ENCODE measurements at places on chromosomes 5 and 9.
A peak's percentile ranks its signal among the peaks of the same experiment; 100 is the strongest.

GRCh38 chr5:34998058-34998789, 49.5 kb downstream of the AGXT2 start:
- DNase-seq = no peak

DNA sequence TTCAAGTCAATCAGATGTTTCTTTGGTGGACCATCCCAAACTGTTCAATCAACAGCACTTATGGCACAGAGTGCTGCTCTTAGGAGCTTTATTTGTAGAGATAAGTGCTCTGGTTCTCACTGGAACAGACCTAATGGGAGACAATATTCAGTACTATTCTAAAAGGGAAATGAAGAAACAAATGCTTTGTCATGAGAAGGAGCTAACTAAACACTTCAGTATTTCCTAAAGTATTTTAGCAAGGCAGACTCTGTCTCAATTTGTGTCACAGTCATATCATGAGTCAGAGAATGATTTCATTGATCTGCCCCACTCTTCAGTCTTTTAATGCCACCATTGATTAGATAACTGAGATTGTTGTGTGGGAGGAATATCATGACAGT, 175.3 kb downstream of the SLF1 start:
- DNase-seq = no peak

DNA sequence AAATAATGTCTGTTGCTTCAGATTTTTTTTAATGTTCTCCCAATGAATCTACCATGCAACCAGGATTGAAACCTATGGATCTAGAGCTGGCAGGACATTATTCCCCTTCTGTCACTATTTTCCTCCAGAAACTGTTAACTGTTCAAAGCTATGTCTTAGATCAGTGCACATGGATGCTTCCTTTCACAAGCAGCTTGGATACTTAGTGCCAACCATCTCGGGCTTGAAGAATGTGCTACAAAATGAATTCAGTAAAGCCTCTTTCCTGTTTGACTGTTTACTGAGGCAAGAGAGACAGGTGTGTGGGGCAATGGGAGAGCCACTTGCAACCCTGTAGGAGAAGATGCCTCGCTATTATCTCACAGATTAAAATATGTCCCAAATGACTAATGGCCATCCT, 774.8 kb downstream of the KCTD16 start:
- DNase-seq = no peak

DNA sequence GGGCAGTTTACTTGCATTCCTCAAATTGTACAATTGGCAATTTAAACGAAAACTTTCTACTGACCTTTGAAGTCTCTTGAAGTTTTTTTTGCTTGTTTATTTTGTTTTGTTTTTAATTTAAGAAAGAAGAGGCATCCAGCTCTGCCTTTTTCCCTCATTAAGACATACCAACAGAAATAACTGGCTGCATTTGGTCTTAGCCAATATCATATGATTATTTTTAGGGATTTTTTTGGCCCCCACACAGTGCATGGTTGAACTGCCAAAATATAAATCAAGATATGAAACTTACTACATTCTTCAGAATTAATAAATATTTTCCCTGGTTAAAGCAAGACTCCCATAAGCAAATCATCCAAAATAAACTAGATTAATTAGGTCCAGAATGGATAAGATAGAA, 79.4 kb downstream of the ALDH1A1 start:
- DNase-seq = no peak

GRCh38 chr5:87076931-87077330, 190.8 kb upstream of the RASA1 start:
- DNase-seq = no peak

DNA sequence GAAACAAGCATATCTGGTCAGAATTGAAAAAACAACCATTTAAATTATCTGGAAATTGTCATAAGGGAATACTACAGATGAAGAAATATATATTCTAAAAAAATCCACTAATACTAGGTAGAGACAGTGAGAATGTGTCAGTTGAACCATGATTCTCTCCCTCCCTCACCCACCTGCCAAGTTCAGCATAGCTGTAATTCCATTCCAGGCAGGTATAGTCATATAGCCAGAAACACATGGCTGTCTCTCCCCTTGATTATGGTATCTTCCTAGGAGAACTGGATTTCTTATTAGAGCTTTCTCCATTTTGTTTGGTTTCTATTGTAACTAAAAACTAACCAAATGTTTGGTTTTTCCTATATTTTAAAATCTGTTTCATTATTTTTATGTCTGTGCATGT, 509.2 kb downstream of the CDH10 start:
- no peak for DNase-seq

DNA sequence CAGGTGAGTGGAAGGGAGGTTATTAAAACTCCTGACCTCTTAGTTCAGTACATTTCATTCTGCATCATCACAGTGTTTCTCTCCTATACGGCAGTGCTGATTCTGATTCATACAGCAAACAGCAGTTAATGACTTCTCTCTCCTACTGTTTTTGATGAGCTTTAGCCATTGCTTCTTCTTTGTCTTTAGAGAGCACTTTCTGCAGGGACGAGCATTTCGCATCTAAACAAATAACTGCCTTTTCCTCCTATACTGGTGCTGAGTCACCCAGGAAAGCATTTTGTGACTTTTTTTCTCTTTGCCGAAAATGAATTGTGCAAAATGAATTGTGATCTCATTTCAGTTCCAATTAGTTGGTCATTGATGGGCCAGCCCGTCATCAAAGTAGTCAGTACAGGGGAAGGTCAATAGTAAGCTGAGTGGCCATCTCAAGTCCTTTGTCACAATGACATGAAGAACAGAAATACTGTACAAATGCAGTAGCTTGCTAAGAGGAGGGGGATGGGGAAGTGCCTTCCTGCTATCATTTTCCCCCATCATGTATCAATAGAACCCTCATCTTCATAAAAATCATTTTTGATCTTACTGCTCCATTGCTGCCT, 98.5 kb downstream of the INSYN2B start:
- no peak for DNase-seq

DNA sequence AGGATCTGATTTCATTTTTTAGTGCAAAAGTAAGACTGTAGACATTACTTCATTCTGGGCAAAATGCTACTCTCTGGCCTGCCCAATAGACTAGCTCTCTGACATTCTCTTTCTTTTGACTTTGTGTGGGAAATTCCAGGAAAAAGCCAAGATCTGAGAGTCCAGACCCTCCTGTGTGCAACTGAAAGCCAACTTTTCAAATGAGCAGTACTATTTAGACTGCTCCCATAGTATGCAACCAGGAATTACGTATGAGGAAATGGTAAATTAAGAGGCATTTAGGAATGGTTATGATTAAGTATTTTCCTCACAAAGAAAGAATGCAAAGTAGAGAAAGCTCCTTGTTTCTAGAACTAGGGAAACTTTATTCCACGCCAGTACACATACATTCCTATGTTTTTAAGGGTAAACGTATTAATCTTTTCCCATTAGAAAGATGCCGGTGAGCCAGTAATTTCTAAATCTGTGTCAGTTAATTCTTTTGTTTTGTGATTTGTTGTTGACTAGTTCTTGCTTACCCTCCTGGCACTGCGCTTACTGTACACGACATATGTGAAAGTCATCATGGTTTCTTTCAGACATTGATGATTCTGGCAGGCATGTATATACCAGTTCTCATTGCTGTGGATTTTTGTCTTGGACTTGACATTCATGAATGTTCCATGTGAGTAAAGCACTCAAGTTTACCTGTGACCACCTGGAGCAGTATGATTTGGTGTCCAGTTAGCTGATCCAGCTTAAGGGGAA, 56.0 kb downstream of the AOPEP start:
- DNase-seq = no peak

GRCh38 chr9:112338561-112338960, 5.1 kb upstream of the PTBP3 start:
- DNase-seq = no peak

DNA sequence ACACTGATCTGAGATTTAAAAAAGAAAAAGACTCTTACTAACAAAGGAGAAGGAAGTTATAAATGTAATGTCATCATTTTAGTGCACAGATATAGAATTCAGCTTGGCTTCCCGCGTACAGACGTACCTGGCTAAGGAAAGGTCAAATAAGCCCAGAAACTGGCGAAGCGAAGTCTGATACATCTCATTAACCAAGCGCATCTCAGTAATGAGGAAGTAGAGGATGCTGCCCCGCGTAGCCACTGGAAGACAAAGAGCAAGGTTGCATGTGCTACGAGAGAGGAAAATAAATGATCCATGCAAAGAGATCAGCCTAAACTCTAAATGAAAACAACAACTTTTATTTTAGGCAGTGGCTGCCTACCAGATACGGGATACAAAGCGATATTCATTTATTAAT, 208.8 kb downstream of the DNAH5 start:
- no peak for DNase-seq

GRCh38 chr9:120625222-120625621, 45.3 kb upstream of the CDK5RAP2 start:
- no peak for DNase-seq

DNA sequence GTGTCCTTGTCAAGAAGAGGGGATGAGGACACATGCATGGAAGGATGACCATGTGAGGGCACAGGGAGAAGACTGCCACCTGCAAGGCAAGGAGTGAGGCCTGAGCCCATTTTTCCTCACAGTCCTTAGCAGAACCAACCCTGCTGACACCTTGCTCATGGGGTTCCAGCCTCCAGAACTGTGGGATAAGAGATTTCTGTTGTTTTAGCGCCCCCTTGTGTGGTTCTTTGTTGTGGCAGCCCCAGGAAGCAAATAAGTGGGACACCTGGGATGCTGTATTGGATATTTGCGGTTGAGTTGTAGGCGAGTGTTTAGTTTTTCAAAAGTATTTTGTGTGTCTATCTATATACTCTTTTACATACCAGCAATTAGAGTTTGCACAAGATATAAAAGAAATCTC, 206.4 kb downstream of the NXNL2 start:
- no peak for DNase-seq

GRCh38 chr9:71628247-71628646, 140.1 kb downstream of the CEMIP2 start:
- DNase-seq = no peak

GRCh38 chr9:125747053-125747764, at the start of gene PBX3:
Gene PBX3, plus strand, starts transcription at chr9:125747373.
- DNase-seq = peak; percentile 57

Measured in T-helper 17 cell (primary cell).